ENCODE measurements at places on chromosomes 7 and 10. TPM values are rescaled to one million over a fixed set of nuclear protein-coding genes. Genes with fewer than 3 reads are reported as not detected.

DNA sequence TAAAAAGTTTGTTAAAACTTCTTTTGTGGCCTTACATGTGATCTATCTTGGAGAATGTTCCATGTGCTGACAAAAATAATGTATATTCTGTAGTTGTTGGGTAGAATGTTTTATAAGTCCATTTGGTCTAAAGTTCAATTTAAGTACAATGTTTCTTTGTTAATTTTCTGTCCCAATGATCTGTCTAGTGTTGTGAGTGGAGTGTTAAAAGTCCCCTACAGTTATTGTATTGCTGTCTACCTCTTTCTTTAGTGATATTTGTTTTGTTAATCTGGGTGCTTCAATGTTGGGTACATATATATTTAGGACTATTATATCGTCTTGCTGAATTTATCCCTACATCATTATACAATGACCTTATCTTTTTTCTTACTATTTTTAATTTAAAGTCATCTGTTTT, 6.9 kb downstream of the TMEM140 start:
- H3K27me3 ChIP-seq, result peaks cover 5% of the 10 kb centered on the region
- H3K4me3 ChIP-seq, result no peak overlapping the region
- DNase-seq, result no peak
- peaks cover 46% of the 10 kb centered on the region for H3K36me3 ChIP-seq

DNA sequence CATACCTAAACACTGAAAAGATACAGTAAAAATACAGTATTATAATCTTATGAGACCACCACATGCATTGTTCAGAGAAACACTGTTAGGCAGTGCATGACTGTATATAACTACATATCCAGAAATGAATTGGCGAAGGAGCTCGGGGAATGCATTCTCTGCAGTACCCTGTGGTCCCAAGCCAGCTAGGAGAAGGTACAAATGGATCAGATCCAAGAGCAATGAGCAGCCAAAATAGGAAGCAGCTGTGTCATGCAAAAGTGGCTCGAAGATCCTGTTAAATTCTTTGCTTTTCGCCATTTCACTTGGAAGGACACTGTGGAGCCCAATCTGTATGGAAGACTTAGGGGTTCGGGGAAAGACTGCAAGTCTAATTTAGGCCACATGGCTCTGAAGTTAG, 334.8 kb downstream of the TNS3 start:
- H3K27me3 ChIP-seq, result no peaks in the 10 kb centered on the region
- H3K4me1 ChIP-seq, result no peaks in the 10 kb centered on the region
- no peak overlapping the region for H3K27ac ChIP-seq
- H3K36me3 ChIP-seq, result peaks cover 3% of the 10 kb centered on the region
- no peak overlapping the region for H3K4me3 ChIP-seq

- no peak overlapping the region for H3K4me3 ChIP-seq
- no peaks in the 10 kb centered on the region for H3K36me3 ChIP-seq
- no peaks in the 10 kb centered on the region for H3K27me3 ChIP-seq
- 0 out of 2 replicates have a peak, but pooled peaks cover 5% of the 10 kb centered on the region for H3K4me1 ChIP-seq
- no peak for DNase-seq
Observed at GRCh38 chr7:77459311-77459726, 43.2 kb upstream of the GSAP start.

DNA sequence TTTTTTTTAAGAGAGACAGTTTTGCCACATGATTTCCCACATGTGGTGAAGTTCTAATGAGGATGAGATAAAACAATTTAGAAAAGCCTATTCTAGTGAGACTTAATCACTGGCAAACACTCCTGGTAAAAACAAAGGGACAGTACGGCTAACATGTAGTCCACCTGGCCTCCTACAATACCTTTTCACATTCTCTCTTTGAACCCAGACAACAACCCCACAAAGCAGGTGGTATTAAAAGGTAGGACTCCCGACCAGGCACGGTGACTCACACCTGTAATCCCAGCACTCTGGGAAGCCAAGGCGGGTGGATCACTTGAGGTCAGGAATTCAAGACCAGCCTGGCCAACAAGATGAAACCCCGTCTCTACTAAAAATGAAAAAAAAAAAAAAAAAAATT, 12.4 kb downstream of the PARD3 start:
- no peak for DNase-seq
- H3K27me3 ChIP-seq, result no peaks in the 10 kb centered on the region
- peaks cover 1% of the 10 kb centered on the region for H3K36me3 ChIP-seq
- peak overlapping the region; percentile 10 for H3K27ac ChIP-seq

The TCERG1L gene
- total RNA-seq, result 2.1 TPM

- DNase-seq, result no peak
- H3K36me3 ChIP-seq, result no peaks in the 10 kb centered on the region
- H3K27me3 ChIP-seq, result no peaks in the 10 kb centered on the region
- H3K27ac ChIP-seq, result no peak overlapping the region
- no peaks in the 10 kb centered on the region for H3K4me1 ChIP-seq
Observed at GRCh38 chr7:87310790-87311419, 34.6 kb upstream of the CROT start.
